Stimulated activated CD4-positive, alpha-beta T cell treated with anti-CD3 and anti-CD28 coated beads, Interleukin-1b, Interleukin-23, amount 100 ng/mL, for 1 hour (primary cell): ENCODE measurements at places on chromosomes 3 and 15.

DNA sequence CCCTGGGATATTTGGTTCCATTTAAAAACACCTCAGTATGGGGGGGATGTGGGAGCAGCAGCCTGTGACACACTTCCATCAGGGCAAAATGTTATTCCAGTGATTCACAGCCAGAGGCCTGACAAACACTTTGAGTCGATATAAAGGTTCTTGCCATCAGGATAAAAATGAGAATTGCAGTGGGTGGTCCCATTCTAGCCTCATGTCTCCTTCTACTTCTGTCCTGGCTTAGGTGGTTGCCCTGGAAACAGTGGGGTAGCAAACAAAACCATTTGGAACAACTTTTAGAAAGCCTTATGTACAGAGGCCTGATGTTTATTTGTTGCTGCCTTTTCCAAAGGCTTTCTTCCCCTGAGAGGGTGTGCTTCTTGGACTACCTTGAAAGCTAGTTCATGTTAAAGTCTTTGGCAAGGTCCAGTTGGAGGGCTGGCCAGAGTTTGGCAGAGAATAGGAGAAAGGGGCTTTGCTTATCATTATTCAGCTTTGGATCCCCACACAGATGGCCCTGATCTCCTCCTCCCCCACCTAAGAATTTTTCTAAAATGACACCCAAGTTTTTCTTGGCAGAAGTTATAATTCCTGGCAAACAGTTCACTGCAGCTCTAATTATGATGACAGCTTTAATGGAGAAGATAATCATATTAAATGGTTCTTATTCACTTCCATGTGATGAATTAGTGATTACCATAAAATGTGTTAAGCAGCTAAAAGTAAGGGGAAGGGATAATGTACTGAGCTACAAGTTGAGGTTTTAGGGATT lies 84.2 kb upstream of the ZNF280D start:
- no peak for DNase-seq

- DNase-seq: no peak
Measured at GRCh38 chr15:65389226-65389625, 11.4 kb upstream of the IGDCC3 start.

DNA sequence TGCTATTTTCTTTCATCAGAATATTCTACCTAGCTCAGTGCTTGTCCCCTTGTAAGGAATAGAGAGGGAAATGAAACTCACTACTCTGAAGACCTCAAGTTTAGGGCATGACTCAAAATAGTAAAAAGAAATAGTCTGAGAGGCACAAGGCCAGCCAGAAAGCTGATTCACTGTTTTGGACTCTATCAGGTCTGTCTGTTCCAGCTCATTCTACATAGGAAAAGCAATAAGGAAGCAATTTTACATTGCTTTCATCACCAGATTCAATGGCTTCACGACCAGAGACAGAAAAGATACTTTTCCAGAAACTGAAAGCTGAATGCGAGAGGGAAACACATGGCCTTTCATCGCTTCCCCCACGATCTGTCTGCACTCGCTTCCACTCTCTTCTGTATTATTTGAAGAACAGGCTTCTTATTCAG lies 276.0 kb downstream of the GBE1 start:
- DNase-seq: no peak

DNA sequence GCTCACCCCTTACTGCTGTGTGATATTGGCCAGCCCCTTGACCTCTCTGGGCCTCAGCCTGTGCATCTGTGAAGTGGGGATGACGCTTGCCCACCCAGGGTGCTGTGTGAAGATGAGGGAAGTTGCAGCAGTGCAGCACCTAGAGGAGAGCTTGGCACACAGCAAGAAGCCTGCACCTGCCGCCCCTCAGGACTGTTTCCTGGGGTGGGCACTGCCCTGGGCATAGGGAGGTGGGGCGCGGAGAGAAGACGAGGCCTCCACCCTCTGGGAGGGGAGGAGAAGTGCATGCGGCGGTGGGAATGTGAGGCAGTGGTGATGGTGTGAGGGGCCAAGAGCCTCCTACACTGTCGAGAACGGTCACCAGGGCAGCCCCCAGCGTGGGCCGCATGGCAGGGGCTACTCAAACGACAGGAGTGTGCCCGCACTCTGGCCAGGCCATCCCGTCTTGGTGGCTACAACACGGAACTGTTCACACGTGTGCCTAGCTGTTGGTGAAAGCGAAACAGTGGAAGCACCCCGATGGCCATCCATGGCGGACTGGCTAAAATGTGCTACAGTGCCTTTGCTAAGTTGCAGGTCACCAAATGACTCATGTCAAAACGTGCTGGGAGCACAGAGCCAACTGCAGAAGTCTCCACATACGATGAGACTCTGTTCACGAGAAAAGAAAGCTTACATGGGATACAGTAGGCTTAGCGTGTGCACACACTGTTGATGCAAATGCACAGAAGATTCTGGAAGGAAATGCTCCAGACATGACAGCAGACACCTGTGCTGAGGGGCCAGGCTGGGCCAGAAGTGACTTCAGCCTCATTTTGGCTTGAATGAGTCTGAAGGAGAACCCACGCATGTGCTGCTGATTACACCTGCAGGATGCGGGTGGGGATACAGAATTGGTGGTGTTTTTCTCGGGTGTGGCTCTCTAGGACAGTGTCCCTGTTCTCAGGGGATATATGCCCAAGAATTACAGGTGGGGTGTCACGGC lies 40.4 kb upstream of the IQSEC1 start:
- DNase-seq: no peak

DNA sequence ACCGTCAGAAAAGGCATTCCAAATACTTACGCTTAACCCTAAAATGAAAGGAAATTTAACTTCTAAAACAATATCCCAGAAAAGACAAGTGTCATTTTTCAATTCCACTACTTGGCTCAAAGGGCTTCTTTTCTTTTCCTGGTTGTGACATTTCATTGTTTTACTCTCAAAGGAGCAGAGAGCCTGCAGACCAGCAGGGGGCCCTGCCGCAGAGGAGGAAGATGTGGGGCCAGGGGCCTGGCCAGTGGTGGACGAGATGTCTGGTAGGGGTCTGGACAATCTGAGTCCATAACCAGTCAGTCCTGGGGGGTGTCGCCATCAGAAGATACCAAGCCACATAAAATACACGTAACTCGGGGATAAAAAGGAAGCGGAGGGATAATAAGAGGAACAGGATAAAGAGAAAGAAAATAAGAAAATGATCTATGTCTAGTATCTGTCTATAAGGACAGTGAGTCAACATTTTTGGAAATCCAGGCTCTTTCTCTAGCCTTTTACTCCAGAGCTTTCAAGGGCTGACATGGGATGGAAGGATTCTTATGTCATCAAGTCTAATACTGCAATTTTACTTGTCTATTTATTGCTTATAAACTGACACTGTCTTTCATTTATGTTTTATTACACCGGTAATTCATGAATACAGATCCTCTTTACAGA lies 54.2 kb upstream of the ARHGEF3 start:
- no peak for DNase-seq

DNA sequence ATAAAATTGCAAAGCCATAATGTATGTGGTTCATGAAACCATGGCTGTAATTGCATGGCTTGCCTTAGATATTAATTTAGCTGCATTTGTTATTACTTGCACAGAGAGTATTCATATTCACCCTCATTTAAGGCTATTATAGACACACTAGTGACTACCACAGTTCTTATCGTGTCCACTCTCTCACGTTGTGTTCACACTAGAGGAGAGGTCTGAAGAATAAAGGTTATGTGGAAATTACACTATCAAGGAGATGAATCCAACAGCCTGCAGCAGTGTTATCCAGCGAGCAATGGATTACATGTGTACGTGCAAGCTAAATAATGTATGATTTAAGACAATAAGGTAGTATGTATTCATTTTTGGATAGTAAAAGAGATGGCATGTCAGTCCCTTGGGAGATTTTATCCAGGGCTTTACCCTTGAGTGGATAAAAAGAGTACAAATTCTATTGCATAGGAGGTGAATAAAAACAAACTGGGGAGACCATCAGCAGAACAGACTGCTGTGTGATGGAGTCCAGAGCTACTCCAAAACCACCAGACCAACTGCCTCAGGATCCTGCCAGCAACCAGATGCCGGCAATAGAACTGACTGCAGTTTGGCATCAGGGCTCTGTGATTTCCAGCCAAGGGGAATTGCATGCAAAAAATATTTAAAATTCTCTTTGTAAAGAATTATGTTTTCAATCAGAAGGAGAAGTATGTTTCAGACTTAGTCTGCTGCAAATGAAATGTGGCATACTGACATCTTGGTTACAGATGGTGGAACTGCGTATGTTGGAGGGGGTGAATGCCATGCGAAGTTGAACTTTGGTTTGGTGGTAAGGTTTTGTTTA lies 146.6 kb downstream of the RBMS3 start:
- no peak for DNase-seq

DNA sequence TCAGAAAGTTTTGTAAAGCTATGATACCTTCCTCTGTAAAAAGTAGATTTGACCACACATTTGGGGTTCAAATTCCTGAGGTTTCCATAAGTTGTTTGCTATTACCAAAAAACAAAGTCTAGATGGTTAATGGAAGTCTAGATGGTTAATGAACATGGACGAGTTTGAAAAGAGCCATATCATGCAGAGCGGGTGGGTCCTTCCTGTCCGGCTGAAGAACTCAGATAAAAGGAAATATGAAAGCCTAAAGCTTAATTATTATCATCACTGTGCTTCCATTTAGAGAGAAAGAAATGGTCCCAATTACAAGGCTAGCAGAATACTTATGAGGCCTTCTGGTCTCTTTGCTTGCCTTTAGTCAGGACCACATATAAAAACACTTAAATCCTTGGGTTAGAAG lies 132.1 kb upstream of the SATB1 start:
- no peak for DNase-seq

DNA sequence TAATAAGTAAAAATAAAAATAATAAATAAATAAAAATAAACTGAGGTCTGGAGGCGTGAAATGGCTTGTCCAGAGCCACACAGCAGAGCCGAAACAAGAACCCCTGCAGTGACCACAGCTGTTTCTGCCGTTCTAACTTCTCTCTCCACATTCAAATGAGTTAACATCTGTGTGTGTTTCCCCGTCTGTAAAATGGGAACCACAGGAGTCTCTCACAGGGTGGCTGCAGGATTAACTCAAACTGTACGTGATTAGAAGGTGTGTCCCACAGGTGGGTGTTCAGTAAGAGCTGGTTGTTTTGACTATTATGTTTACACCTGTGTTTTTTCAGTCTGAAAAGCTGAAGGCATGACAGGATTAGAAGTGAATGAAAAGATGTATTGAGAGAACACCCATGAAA lies 27.0 kb upstream of the MUC4 start:
- DNase-seq: no peak

DNA sequence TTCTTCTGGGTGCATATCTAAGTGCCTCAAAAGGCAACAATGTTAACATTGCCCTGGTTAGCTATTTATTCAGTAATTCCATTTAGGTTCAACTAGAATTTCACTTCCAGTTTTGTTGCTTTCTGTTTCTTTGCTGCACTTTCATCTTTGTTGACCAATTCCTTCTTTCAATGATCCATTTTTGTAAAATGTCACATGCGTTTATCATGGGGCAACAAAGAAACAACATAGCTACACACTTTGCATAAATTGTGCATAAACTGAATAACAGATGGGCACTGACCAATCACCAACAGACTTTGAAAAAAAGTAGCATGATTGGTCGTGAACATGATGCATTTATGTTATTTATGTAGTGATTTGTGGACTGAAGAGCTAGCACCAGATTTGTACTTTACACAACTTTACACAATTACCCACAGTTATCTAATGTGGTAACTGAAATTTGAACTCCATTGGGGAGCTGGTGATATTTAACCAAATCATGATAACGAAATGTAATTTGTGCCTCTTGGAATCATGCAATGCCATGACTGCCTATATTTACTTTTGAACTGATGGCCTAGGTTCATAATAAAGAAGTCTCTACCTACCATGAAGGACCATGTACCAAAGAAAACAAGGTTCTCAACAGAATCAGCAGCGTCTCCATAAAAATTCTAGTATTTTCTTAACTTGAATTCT lies 7.1 kb upstream of the CPOX start:
- no peak for DNase-seq

GRCh38 chr3:32488474-32489008 lies 14.1 kb downstream of the CMTM6 start:
- DNase-seq: no peak

GRCh38 chr3:193614430-193614829 lies 21.4 kb downstream of the OPA1 start:
- no peak for DNase-seq

DNA sequence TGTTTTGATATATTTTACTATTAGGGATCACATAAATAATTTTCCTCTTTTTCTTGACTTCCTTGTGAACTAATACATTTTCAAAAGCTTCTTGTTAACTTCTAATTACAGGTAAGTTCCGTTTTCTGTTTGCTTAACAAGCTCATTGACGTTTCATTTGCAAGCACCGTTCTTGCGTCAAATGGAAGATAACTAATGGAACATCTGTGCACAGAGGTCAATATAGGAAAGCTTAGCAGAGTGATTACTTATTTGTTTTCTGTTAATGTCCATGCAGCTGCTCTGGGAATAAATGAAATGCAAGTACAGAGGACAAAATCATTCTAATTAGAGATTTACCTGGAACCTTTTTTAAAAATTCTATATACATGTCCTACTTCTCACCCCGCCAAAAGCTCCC lies 115.5 kb upstream of the C2CD4B start:
- no peak for DNase-seq

DNA sequence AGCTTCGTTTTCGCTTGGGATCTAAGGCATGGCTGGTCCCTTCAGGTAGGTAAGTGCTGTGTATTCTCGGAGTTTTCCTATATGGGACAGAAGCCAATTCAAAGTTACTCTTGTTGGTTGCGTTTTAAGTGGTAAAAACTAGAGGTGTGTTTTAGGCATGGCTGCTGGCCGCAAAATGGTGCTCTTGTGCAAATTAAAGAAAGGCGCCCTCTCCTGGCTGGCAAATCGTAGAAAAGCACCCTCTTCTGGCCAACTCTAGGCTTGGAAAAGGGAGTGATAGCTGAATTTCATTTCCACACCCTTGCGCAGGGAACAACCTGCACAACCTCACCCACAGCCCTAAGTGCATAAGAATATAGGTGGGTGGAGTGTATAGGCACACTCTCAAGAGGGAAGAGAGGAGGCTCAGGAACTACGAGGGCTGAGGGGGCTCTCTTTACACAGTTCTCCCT lies 23.5 kb downstream of the DRD3 start:
- DNase-seq: no peak

DNA sequence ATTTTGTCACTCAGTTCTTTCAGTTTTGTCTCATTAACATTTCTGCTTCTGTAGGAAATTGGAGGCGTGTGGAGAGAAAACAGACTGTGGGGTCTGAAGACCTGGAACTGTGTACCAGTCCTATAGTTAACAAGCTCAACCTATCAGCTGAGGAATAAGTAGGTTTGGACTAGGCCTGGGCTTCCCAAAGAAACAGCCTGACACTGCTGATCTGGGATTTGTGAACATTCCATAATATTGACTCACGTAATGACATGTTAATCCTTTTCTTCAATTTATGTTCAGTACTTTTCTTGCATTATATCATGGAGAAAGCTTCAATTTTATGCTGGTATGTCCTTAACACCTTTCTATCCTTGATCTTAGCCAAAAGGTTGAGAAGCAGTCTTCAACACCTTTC lies 181.6 kb upstream of the RORA start:
- DNase-seq: no peak

DNA sequence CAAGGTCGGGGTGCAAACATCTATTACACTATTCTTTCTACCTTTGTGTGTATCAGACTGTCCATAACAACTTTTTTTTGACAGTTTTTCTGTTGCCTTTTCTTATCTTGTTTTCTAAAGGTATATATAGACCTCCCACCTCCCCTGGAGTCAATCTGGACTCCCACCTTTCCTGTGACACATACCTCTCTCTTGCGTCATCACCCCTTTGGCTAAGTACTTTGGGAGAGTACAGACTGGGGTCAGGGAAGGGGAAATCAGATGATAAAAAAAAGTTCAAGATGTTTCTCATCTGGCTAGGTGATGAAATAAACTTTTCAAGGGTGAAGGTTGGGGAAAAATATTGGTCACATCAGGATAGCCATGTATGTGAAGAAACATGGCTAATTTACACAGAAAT lies 17.2 kb downstream of the TSPAN3 start:
- no peak for DNase-seq
